ENCODE measurements at places on chromosomes 6 and 20.

DNA sequence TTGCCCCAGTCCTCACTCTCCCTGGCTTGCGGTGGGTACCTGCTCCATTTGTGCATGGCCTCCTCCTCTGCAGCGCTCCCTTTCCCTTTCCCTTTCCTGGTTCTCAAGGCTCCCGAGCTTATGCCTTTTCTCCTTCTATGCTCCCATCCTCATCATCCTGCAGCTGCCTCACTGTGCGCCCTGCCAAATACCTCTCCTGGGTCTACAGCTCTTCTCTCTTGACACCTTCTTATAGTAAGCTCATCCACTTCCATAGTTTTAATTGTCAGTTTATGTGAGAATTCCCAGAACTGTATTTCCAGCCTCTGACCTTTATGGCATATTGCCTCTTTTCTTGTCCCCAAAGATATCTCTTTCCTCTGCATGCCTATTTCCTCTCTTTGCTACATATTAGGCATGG, 5.9 kb downstream of the ADGRF5 start:
- no peak for DNase-seq

- DNase-seq: no peak
Measured at GRCh38 chr6:37368961-37369320, 15.2 kb downstream of the RNF8 start.

- no peak for DNase-seq
Measured at GRCh38 chr6:106460481-106460880, 100.0 kb downstream of the CRYBG1 start.

GRCh38 chr6:109314313-109314712, 68.0 kb downstream of the CD164 start:
- no peak for DNase-seq

DNA sequence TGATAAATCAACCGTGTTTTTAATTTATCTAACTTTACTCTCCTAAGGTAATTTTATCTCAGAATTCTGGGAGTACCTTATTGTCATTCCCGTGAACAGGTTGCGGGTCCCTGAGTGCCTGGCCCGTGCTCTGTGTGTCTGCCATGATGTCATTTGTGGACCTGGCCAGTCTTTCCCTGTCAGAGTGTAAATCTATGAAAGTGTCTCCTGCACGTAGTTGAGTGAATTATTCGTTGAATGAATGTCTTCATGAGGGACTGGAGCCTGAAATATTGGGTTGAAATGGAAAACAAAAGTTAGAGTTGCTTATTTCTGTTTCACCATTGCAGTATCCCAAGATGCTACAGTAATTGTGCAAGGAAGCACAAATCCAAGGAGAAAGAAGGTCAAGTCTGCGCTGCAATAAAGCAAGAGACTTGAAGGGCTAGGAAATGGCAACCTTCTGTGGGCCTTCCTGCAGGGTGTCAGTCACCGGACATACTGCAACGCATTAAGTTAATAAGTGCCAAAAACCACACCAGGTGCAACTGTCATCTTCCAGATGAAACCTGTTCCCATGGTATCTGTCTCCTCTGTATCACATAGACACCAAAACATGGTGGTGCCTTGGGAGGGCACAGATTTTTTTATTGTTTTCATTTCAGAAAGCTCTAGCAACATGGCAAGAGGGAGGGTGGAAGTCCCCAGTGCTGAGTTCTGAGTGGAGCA, 135.5 kb downstream of the ZDHHC14 start:
- no peak for DNase-seq

DNA sequence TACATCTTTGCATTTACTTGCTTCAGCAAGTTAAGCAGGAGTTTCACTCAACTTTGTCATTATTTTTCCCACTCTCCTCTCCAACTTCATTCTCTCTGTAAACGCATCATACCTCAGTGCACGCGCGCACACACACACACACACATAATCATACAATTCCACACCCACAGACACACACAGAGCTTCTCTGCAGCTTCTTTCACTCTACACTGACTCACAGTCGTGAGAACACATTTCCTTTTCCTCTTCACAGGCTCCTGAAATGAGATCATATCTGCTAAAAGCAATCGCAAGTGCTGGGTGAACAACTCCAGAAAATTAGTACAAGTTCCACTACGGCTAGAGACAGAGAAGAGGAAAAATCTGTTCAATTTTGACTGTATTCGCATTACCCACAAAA, 215.4 kb downstream of the PTPRT start:
- no peak for DNase-seq

GRCh38 chr6:162289972-162290371, 437.6 kb downstream of the PRKN start:
- no peak for DNase-seq

- no peak for DNase-seq
Measured at GRCh38 chr6:138310821-138311220, 66.9 kb upstream of the SMIM28 start.

GRCh38 chr6:19150307-19150706, 686.9 kb upstream of the ID4 start:
- DNase-seq: no peak

GRCh38 chr6:111951497-111952085, 78.3 kb upstream of the FYN start:
- DNase-seq: no peak

DNA sequence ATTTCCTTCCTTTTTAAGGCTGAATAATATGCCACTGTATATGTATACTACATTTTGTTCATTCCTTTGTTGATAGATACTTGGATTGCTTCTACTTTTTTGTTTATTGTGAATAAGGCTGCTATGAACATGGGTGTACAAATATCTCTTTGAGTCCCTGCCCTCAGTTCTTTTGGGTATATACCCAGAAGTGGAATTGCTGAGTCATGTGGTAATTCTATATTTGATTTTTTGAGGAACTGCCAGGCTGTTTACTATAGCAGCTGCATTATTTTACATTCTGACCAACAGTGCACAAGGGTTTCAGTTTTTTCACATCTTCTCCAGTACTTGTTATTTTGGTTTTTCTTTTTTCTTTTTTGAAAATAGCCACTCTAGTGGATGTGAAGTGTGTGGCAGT, 34.1 kb downstream of the CDS2 start:
- no peak for DNase-seq

DNA sequence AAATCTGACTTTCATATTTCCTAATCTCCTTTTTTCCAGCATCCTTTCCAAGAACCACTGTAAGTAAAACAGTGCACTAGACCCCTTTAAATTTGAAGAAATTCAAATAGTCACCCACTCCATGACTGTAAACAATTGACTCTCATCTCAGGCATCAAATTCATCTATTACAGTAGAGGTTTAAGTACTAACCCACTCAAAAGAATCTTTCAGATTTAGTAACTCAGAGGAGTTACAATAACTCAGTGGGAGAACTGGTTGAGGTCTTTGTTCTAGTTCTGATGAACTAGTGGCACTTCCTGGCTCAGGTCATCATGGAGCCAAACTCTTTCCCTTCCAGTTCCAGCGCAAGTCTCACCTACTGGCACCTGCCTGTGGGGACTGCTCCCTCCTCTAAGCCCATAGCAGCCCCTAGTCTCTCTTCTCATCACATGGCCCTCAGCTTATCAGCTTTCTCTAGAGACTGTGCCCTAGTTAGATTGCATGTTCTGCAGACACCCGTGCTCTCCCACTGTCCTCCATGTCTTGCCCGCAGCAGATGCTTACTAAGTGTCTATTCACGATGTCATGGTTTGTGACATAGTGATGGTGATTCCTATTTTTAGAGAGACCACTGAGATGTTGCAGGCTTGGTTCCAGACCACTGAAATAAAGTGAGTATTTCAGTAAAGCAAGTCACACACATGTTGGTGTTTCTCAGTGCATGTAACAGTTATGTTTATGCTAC, 196.2 kb downstream of the TBC1D7 start:
- DNase-seq: no peak

GRCh38 chr20:6583134-6583738, 184.2 kb upstream of the BMP2 start:
- DNase-seq: no peak

GRCh38 chr20:54200487-54201267, 7.2 kb upstream of the PFDN4 start:
- DNase-seq: no peak

DNA sequence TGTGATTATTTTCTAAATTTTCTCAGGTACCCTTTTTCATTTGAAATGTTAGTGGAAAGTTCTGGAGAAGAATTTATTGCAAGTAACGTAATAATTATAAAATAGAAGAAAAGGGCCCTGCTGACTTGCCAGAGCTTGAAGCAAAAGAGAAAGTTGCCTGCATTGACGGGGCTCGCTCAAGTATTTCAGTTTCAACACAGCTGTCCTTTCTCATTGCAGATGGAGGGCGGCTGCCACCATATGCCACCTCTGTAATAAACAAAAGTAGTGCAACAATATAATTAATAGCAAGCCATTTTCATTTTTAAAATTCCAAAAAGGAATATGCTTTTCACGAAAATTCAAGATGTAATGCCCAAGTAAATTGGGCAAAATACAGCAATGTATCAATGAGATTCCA, 246.2 kb downstream of the PACRG start:
- no peak for DNase-seq

DNA sequence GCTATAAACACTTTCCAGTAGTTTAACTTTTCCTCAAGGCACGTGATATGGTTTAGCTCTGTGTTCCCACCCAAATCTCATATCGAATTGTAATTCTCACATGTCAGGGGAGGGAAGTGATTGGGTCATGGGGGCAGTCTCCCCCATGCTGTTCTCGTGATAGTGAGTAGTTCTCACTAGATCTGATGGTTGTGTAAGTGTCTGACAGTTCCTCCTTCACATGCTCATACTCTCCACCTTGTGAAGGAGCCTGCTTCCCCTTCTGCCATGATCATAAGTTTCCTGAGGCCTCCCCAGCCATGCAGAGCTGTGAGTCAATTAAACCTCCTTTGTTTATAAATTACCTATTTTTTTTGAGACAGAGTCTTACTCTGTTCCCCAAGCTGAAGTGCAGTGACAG, 127.9 kb downstream of the DTNBP1 start:
- no peak for DNase-seq

- no peak for DNase-seq
Measured at GRCh38 chr20:38601216-38602184, at the start of gene ARHGAP40. TSS of gene ARHGAP40 (plus strand) at chr20:38601809.

GRCh38 chr6:251920-252319, 40.4 kb upstream of the DUSP22 start:
- no peak for DNase-seq

DNA sequence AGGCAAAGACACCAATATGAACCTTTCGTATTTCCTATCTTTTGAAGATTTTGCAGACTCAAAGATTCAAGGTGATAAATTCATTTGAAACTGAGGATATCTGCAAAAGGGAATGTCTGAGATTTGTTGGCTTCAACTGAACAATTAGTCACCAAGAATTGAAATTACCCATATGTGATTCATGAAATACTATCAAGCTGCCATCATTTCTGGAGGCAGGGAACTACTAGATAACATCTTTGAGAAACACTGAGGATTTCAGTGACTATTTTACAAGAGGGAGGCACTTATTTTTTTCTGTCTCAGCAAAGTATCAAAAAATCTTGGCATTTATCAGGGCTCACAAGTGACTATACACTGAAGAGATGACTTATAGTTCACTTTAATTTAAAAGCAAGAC, 39.8 kb upstream of the MMS22L start:
- no peak for DNase-seq

- no peak for DNase-seq
Measured at GRCh38 chr6:36323062-36323461, 13.6 kb downstream of the BNIP5 start.

Data from activated CD8-positive, alpha-beta memory T cell treated with anti-CD3 and anti-CD28 coated beads for 4 hours (primary cell).